Fibroblast of mammary gland (primary cell): ENCODE measurements at places on chromosomes 7 and 10.
A peak's percentile ranks its signal among the peaks of the same experiment; 100 is the strongest.

DNA sequence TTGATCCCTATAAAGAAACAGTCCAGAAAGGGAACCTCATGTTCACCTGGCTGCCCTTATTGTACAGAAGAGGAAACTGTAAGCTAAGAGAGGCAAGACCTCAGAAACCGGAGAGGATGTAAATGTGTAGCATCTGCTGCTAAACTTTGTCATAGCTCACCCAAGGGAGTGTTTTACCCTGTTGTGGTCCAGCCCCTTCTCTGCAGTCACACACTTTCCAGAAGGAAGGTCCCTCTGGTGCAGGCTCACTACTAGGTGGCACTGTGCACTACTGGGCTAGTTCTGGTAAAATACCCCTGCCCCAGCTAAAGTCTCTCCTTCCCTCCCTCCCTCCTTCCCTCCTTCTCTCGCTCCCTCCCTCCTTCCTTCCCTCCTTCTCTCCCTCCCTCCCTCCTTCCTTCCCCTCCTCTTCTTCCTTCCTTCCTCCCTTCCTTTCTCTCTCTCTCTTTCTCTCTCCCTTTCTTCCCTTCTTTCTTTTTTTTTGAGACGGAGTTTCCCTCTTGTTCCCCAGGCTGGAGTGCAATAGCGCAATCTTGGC lies 42.5 kb upstream of the LCOR start:
- peak; percentile 48 for DNase-seq

GRCh38 chr10:66639371-66639770 lies 286.5 kb upstream of the LRRTM3 start:
- no peak for DNase-seq

- no peak for DNase-seq
Measured at GRCh38 chr10:120599200-120599724, 142.2 kb downstream of the PLPP4 start.

DNA sequence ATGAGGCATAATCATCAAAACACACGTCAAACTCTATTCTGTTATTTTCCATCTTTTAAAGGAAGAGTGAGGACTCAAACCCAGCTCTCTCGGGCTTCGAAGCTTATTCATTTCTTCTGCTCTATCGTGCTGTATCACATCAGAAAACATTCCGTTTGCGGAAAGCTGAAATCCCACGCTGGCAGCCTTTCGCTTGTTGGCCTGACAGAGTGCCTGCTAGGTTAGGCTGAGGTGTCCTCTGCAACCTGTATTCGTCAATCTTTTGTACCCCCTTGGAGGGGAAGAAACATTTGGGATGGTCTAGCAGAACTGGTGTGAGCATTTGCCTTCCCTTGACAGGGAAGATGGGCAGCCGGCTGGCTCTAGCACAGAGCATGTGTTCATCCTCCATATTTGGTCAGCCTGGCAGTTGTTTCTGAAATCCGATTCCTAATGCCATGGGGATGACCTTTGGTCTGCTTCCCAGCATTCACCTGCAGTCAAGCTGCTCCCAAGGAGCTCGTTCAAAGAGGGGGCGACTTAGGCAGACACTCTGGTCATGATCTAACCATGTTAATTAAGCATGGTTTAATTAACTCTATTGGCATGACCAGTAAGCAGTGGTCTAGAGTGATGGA lies 55.2 kb downstream of the TACC2 start:
- DNase-seq, result peak; percentile 62

- peak; percentile 31 for DNase-seq
Measured at GRCh38 chr7:41874201-41874785, 171.4 kb upstream of the INHBA start.

GRCh38 chr7:17021205-17021604 lies 139.4 kb upstream of the AGR3 start:
- peak; percentile 43 for DNase-seq

GRCh38 chr7:111074748-111075146 lies 16.2 kb upstream of the LRRN3 start:
- DNase-seq, result no peak

- DNase-seq, result no peak
Measured at GRCh38 chr10:130615457-130615856, 479.3 kb downstream of the GLRX3 start.

DNA sequence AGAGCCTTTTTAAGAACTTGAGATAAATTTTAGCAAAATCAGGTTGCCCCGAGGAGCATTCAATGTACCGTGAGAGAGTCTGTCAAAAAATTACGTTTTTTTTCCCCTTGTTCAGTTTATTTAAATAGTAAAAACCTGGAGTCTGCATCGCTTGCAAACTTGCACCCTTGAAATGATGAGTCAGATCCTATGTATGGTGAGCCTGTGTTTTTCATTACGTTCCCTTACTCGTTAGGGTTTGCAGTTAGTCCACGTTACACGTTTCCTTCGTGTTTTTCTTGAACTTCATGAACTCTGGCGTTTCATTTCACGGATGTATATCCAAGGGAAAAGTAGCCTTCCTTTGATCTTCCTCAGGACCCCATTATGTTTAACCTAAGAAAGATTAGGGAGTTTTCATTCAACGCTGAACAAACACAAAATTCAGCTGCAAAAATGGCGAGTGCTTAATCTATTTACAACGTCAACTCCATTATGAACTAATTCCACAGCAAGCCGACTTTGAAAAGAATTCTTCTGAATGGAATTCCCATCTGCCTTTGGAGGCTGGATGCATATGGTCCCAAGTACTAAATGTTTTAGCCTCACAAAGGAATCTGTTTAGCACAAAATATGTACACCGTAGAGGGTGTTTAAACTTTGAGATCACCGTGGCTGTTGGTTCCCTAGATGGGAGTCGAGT lies 182.4 kb downstream of the MYOF start:
- no peak for DNase-seq

GRCh38 chr10:78254013-78254412 lies 220.3 kb downstream of the RPS24 start:
- DNase-seq, result no peak

GRCh38 chr7:674454-675410 lies 51.8 kb upstream of the DNAAF5 start:
- no peak for DNase-seq

DNA sequence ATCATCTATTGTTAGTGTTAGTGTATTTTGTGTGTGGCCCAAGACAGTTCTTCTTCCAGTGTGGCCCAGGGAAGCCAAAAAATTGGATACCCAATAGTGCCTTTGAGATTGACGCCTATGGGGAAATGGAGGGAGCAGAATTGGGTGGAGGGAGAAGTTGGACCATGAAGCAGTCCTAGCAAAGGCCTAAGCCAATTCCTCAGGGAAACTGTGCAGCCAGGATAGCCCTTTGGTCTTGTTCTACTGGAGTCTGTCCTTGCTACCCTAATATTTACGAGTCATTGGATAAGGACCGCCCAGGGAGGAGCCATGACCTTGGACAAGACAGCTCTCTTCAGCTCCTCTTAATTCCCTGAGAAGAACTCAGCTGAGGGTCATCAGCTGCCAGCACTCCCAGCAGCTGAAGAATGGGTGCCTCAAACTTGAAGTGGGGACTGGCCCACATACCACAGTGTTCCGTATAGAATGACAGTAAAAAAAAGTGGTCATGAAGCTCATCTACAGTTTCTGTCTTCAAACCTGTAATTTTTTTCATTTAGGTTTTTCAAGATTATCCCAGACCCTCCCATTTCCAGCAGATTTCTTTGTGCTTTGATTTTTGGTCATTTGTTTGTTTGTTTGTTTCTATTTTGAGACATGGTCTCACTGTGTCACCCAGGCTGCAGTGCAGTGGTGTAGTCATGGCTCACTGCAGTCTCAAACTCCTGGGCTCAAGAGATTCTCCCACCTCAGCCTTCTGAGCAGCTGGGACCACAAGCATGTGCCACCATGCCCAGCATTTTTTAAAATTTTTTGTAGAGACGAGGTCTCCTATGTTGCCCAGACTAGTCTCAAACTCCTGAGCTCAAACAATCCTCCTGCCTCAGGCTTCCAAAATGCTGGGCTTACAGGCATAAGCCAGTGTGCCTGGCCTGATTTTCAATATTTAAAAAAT lies 81.2 kb downstream of the C1GALT1 start:
- DNase-seq, result no peak

GRCh38 chr10:77036993-77037734 lies 600.4 kb downstream of the KCNMA1 start:
- peak; percentile 22 for DNase-seq

GRCh38 chr7:70241536-70242175 lies 643.4 kb downstream of the AUTS2 start:
- no peak for DNase-seq

DNA sequence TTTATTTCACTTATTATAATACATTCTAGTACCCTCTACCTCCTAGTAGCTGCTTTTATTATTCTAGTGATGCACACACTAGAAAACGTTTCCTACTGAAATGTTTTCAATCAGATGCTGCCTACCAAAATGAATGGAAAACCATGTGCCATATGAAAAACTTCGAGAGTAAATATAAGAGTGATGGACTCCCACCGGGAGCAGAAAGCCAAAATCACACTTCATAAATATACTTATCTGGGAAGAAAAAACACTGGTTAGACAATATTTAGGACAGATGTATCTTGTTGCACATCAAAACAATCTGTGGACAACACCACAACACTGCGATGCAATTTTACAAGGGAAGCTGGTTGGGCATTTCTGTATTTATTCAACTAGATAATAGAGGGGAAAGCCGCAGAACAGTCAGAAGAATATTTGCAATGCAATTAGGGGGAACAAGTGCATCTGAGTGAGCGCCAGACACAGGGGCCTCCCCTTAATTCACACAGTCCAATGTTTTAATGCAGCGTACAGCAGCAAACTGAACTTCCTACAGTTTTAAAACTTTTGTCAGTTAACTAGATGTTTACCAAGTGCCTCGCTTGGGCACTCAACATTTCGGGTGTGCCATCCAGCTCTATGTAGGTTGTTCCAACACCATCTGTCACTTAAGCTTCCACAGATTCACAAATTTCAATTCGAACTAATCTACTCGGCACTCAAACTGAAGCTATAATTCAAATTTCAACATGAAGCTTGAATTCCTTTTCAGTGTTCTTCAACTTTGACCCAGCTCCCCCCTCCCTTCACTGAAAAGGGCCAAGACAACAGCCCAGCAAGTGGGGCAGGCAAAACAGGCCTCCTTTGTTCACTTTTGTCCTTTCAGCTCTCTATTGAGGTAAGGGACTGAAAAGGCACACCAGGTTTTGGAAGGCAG lies 7.4 kb downstream of the NRCAM start:
- DNase-seq, result no peak

DNA sequence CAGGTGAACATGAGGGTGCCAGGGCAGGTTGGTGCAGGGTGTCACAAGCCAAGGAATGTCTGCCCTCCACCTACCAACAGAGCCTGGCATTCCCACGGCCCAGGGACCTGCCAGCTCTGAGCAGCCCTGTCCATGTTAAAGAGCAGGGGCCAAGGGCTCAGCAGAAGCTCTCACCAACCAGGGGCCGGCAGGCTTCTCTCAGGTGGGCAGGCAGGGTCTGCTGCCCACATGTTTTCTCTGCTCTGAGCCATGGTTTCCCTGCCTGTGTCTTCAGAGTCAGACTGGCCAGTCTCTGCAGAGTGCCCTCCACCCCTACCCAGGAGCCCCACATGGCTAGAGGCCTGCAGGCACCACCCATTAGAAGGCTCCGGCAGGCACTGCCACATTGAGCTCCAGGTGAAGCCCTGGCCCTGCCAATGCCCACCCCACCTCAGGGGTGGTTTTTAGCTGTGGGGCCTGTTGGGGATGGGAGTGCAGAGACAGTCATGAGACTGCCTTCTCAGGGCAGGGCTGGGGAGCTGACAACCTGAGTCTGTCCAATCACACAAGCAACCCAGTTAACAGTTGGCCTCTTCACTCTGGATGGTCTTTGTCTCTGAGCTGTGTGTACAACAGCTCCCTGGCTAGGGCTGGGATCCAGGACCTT lies 135.9 kb downstream of the ARHGAP22 start:
- DNase-seq, result no peak

- no peak for DNase-seq
Measured at GRCh38 chr7:66845379-66846095, 75.5 kb upstream of the TMEM248 start.

GRCh38 chr7:130350945-130351790 lies 6.6 kb downstream of the CPA5 start:
- DNase-seq, result peak; percentile 46

DNA sequence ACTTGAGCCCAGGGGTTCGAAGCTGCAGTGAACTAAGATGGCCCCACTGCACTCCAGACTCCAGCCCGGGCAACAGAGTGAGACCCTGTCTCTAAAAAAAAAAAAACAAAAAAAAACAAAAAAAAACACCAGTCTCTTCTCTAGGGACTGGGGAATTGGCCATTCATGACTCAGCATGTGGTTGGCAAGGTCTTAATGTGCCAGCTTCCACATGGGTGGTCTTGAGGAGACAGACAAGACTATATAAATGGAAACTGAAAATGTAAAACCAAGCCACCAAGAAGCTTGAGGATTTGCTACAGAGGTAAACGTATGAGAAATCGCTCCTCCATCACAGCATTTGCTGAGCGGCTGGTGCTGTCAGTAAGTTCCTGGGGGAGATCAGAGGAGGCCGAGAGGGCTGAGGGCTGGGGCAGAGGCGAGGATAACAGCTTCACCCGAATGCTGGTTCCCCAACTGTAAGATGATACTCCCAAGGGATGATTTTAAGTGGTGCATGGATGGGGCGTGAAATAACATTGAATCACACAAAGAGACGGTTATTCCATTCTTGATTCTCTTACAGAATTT lies 128.7 kb downstream of the C10orf105 start:
- DNase-seq, result no peak

GRCh38 chr10:58892031-58892531 lies 284.4 kb upstream of the PHYHIPL start:
- DNase-seq, result no peak

DNA sequence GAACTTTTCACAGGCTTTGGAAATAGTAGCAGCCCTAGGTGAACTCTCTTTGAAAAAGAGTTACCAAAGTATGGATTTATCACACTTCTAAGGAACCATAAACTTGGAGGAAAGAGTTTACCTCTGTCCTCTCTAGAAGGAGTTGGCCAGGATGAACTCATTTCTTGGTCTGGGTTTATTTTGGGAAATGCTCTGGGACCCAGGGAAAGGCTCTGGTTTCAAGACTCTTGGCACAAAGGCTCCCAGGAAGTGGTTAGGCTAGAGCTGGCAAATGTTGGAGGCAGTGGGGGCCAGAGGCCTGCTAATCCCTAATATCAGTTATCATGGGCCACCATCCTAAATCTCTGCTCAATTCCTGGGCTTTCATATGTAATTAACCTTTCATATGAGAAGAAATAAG lies 36.3 kb upstream of the CDK6 start:
- DNase-seq, result peak; percentile 45

- DNase-seq, result no peak
Measured at GRCh38 chr7:159084069-159084801, 60.4 kb downstream of the VIPR2 start.

DNA sequence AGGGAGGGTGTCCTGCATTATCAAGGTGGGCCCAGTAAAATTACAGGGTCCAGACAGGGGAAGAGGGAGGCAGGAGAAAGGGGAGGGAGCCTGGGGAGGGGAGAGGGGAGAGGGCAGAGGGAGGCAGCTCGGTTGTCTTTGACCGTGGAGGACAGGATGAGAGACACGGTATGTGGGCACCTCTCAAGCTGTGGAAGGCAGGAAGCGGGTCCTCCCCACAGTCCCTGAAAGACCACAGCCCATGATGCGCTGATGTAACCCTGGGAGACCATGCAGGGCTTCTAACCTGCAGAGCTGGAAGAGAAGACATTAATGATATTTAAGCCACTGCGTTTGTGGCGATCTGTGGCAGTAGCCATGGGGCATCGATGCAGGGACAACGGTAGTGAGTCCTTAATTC lies 27.2 kb upstream of the MNX1 start:
- no peak for DNase-seq
